ENCODE measurements at places on chromosomes 2 and 18.

DNA sequence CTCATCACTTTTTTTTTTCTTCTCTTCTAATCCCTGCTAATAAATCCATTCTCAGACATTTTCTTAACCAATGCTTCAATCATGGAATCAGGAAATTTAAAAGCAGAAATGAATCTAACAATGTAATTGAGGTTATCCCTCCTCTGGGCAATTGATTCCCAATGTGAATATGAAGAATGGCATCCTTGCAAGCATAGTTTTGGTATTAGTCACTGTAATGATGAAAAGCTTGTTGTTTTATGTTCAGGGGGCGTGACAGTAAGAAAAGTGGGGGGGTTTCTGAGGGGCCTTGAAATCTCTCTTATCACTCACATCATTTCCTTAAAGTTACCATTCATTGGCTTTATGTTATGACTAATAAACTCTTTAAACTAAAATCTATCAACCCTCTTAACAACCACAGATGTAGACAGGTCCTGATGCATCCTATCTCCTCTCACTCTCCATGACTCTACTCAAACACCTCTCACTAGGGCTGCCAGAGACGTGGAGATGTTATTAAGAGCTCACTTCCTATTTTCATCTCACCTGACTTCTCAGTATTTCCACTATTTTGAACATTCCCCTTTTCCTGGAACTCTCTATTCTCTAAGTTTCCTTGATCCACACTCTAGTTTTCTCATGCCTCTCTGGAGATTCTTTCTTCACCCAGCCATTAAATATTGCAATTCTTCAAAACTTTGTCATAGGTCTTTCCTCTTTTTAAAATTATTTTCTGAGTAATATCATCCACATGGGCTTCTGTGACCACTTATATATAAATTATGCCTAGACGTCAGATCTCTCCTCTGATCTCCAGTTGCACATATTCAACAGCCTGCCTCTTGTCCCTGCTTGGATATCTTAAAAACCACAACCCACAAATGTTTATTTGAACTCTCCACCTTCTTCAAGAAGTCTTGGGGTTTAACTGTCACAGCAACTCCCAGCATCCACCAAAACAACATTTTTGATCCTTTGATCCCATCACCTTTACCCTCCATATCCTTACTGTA is 332.9 kb downstream of the CDH2 start:
- no peak overlapping the region for H3K27ac ChIP-seq
- no peaks in the 10 kb centered on the region for H3K27me3 ChIP-seq
- H3K4me1 ChIP-seq: no peaks in the 10 kb centered on the region
- no peak for DNase-seq

DNA sequence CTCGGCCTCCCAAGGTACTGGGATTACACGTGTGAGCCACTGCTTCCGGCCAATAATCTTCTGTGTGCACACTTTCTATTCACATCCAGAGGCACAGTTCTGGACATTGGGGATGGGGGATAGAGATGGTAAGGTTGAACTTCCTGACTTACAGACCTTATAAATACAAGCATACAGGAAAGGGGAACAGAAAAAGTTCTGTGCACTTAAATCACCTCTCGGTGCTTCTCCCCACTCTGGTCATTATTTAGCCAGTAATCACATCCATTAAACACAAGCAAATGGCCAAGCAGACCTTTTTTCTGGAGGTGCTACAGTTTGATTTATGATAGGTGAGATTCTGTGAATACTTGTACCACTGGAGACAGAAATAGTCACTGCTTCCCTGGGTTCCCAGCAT is 110.6 kb downstream of the CRIM1 start:
- H3K27ac ChIP-seq: no peak overlapping the region
- DNase-seq: no peak
- no peaks in the 10 kb centered on the region for H3K4me1 ChIP-seq

DNA sequence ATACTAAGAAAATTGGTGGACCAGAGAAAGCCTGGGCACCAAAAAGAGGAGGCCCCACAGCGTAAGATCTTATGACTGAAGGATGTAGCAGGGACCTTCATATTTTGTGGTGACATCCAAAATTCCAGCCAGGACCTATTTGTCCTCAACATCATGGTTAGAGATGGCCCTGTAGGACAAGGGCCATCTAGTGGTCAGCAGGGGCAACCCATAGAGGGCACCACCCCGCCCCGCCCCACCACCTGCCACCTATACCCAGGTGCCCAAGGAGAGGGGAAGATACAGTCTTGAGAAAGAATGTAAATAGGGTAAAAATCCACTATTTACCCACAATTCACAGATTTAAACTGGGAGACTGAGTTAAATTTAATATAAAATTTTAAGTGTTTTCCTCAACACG is 59.6 kb upstream of the TMEM163 start:
- no peak for DNase-seq
- no peak overlapping the region for H3K4me3 ChIP-seq
- no peaks in the 10 kb centered on the region for H3K36me3 ChIP-seq
- H3K27ac ChIP-seq: no peak overlapping the region

DNA sequence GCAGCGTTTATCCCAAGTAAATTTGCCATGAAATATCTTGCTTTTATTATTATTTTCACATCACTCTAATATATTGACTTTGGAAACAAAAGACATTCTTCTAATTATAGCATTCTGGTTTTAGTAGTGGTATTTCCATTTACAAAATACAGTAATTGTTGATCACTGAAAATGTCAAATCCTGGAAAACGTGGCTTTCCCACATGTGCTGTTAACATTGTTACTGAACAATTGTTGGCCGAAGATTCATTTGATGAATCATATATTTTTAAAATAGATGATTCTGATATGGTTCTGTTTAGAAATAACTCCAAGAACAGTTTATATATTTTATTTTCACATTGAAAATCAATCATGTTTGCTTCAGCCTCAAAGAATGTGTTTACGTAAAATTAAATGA is 32.9 kb downstream of the SP140 start:
- no peaks in the 10 kb centered on the region for H3K36me3 ChIP-seq
- H3K27ac ChIP-seq: no peak overlapping the region
- no peak overlapping the region for H3K4me3 ChIP-seq
- no peaks in the 10 kb centered on the region for H3K4me1 ChIP-seq

DNA sequence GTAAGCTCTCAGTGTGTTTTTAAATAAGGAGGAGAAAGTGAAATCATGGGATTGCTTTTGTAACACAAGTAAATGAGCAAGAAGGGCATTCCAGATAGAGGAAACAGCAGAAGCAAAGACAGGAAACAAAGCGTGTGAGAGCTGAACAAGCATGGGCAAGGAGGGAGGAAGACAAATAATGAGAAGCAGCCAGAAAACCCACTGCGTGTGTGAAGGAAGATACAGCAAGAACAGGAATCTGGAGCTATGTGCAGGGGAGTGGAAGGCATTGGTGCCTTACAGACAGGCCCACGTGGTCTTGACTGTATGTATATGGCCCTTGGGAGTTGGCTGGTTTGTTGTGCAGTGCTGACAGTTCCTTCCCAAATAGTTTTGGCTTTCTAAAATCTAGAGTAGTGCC is 88.6 kb downstream of the AAK1 start:
- H3K27ac ChIP-seq: peak overlapping the region; percentile 32
- H3K4me3 ChIP-seq: no peak overlapping the region
- H3K27me3 ChIP-seq: no peaks in the 10 kb centered on the region
- no peak for DNase-seq
- peaks cover 7% of the 10 kb centered on the region for H3K4me1 ChIP-seq

All from small intestine (tissue), 16 donors.